ENCODE measurements at places on chromosomes 4 and X. TPM values are rescaled to one million over a fixed set of nuclear protein-coding genes. Genes with fewer than 3 reads are reported as not detected.
A peak's percentile ranks its signal among the peaks of the same experiment; 100 is the strongest.

CLDN22 gene
- not detected for total RNA-seq

- no peak for DNase-seq
Observed at GRCh38 chr4:159267869-159268285, 165.0 kb downstream of the RAPGEF2 start.

DNA sequence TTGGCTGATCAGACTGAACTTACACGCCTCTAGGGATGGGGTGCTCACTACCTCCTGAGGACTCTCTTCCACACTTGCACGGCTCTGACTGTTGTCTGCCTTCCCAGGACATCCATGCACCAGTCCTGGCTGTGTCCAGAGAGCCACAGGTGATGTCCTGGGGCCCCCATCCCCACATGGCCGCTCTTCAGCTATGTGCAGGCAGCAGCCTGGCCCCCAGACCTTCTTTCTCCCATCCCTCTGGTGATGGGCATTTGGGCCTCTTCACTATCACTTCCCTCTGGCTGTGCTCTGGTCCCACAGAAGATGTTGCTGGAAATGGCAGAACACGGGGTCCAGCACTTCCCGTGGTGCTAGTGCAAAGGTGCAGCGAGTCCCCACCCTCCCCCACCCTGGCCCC, 40.9 kb upstream of the HMX1 start:
- peak; percentile 47 for DNase-seq

DNA sequence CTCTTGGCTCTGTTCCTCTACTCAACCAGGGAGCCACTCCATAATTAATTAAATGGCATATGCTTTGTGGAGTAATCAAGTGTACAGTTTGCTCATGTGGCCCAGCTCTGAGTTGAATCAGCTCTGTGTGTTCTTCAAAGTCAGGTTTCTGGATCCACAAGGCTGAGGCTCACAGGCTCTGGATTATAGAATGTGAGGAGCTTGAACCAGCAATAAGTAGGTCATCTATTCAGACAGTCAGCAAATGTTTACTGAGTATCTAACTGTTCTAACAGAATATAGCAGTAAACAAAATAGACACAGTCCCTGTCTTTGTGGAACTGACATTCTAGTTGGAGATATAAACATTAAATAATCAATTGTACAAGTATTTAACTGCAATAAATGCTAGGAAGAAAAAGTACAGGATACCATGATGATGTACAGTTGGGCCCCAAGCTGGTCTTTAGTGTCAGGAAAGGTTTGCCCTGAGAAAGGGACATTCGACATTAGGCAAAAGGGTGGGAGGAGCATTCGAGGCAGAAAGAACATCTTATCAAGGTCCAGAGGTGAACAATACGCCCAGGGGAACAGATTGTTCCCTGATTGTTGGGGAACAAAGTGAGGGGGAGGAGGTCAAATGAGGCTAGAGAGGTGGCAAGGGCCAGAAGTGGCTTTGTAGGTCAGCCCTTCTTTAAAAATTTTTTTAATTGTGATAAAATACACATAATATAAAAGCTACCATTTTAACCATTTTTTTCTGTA, 20.5 kb upstream of the TSR2 start:
- DNase-seq, result no peak

DNA sequence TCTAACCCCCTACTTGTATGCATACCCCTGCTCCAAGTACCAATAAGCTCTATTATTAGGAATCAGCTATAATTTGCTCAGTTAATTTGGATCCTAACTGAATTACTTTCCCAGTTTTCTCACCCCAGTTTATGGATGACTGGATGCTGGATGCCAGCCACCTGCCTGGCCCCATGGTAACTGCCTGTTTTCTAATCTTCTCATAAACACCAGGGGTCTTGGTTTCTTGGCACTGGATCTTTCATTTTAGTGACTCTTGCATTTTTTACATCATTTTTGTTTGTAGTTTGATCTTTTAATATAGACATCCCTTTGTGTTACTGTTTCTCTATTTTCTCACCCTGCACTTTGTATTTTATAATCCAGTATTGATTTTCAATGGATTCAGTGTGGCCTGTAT, 246.8 kb downstream of the ADGRL3 start:
- no peak for DNase-seq

GRCh38 chr4:99679204-99679603, 21.6 kb upstream of the C4orf54 start:
- DNase-seq, result no peak

XK gene
- total RNA-seq, result 10.6 TPM

DNA sequence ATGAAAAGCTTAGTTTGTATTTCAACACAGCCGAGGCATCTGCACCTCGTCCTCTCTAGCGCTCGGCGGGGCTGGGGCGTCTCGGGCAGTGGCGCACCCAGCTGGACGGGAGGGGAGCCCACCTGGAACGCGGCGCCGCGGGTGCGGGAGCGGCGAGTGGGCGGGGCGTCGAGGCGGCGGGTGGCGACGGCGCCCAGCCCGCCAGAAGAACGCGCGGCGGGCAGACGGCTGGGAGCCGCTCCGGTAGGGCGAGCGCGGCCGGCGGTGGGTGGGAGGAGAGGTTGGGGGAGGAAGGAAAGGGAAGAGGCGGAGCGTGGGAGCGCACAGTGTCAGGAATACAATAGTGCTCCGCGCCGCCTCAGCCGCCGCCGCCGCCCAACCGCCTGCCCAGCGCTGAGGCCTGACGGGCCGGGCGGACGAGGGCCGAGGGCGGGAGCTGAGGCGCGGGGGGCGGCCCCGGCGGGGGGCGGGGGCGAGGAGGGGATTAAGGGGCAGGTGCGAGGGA, at the start of gene JADE3:
TSS of gene JADE3 (plus strand) at position 324 of the 505 bp plus-strand sequence. CDS start 72,474 bp downstream, outside the sequence.
- peak; percentile 91 for DNase-seq

DNA sequence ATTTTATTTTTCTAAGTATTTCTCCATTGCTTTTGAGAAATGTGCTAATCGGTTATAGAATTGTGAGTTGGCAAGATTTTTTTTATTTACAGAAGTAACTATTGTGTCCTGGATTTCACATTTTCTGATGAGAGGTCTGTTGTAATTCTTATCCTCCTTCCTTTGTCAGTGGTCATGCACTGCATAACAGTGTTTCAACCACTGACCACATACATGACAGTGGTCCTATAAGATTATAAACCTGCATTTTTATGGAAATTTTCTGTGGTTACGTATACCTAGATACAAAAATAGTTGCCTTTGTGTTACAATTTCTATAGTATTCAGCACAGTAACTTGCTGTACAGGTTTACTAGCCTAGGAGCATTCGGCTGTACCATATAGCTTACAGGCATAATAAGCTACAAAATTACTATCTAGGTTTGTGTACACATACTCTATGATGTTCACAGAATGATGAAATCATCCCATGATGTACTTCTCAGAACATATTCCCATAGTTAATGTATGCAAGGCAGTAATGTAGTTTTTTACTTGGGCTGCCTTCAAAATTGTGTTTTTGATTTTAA, 47.8 kb downstream of the APELA start:
- DNase-seq, result no peak

DNA sequence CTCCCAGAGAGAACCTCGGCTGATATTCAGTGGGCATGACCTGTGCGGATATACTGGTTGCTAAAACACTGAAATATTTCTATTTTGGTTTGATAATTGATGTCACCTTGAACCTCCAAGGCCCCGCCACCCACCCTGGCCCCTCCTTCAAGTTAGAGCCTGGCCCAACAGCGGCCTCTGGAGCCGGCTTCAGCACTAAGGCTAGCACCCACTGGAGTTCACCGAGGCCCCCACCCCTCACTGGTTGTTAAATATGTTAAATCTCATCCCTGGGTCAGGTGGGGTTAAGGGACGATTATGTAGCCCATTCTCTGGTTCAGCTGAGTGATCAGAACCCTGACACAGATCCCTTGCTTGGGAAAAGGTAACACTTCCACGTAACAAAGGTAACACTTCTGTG, 24.3 kb downstream of the SEL1L3 start:
- no peak for DNase-seq

ATOH1 gene
- total RNA-seq, result not detected

DNA sequence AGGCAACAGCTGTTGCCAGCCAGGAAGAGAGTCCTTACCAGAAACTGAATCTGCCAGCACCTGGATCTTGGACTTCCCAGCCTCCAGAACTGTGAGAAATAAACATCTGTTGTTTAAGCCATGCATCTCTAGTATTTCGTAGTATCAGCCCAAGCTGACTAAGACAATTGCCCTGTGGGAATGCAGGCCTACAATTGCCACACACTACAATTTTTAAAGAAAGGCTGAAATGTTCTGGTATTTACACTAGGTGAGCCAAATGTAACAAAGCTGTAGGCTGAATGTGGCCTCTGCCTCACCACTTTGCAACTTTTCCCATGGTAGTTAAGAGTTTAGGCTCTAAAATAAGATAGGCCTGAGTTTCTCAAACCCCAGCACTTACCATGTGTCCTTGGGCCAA, 59.1 kb downstream of the SPATA18 start:
- DNase-seq, result no peak

DNA sequence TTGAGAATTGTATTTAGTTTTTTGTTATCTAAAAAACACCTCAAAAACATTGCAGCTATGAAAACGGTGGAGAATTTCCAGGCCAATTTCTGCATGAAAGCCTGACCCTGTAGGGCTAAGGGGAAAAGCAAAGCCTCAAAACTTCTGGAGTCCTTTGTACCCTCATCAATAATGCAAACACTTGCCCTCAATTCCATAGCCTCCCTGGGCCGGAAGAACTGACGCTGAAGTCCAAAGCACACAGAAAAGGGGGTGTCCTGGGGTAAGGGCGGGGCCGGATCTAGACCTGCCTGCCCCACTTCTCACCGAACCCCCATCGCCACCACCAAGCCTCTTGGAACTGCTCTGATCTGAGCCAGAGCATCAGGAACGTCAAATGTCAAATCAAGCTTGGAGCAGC, 173.9 kb upstream of the S100G start:
- no peak for DNase-seq

PRDM5 gene
- total RNA-seq, result 14.6 TPM

CLDN34 gene
- total RNA-seq, result not detected

DNA sequence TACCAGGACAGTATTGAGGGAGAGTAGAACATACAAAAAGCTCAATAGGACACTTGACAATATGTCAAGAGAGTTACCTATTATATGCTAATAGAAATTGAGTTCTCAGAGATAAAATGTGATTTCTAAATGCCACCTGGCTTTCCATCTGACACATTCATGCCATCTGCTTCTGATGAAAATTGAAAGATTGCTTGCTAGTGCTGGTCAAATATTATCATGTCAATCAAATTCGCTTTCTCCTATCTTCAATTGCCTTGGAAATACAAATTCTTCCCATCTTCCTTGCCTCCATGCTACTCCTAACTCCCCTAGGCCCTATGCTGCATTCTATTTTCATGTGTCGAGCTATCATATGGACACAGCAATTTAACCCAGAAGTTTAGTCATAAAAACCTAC, 1076.9 kb downstream of the ARAP2 start:
- no peak for DNase-seq

NAP1L3 gene
- total RNA-seq, result 1.9 TPM

DNA sequence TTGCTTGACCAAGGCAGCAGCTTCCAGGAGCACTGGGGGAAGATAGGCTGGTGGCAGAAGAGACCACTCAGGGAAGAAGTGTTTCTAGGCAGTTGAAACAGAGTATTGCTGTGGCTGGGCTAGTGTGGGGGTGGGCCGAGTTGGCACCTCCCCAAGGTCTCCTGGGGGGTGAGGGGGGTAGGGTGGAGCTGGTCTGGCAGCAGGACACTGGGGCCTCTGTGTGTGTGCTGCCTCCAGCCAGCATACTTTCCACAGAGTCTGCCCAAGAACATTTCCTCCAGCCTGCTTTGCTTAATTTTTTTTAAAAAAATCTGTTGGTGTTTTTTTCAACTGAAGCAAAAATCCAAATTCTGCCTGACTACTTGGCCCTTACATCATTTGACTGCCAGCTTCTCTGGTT, 4.0 kb downstream of the ITIH6 start:
- DNase-seq, result no peak

DNA sequence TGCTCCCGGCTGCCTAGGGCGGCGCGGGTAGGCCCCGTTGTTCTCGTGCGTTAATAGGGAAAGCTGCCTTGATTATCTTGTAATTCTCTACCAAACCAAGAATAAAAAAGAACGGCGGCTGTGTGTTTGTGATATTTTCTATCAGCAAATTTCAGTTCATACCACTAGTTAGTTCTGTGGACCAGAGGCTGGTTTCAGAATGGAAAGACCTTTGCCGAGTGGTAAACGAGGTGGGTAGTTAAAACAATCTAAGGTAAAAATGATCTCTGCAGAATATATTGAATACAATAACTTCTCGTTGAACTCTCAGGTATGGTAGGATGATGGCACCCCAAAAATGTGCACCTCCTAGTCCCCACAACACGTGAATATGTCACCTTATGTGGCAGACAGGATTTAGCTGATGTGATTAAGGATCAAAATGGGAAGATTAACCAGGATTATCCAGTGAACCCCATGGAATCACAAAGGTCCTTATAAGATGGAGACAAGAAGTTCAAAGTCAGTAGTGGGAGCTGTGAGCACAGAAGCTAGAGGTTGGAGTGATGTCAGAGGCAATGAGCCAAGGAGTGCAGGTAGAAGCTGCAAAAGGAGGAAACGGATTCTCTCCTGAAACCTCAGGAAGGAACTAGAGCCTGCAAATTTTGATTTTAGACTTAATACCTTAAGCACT, 574 bp upstream of the CFAP97 start:
- no peak for DNase-seq

All from esophagus muscularis mucosa (tissue), 4 donors.